ENCODE measurements at places on chromosomes 7 and 10.

DNA sequence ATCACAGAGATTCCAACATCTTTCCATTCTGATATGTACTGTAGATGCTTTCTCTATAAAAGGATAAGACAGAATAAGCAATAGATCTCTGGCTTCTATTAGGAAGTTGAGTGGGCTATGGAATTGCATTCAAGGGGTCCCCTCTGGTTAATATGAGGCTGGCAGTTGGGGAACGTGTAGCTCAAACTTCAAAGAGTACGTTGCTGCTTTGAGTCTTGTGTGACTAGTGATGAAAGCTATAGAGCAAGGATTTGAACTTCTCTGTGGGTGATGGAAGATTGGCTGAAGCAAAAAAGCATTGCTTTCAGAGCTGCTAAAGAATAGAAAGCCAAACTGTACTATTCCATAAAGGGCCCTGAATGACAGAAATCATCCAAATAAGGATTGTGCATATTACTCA, 6.4 kb downstream of the WEE2 start:
- DNase-seq = no peak

DNA sequence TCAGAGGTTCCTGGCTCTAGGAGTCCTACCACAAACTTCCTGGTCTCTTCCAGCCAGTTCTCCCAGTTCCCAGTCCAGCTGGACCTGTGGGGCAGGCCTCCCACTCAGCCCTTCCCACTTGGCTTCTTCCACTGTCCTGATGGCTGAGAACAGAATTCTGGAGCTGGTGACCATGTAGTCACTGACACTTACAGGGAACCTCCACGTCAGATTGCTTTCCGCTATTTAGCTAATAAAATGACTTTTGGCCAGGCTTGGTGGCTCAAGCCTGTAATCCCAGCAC, 63.5 kb upstream of the ZRANB1 start:
- no peak for DNase-seq

- DNase-seq = no peak
These were observed 48.9 kb downstream of the EGFR start for GRCh38 chr7:55067748-55068147.

DNA sequence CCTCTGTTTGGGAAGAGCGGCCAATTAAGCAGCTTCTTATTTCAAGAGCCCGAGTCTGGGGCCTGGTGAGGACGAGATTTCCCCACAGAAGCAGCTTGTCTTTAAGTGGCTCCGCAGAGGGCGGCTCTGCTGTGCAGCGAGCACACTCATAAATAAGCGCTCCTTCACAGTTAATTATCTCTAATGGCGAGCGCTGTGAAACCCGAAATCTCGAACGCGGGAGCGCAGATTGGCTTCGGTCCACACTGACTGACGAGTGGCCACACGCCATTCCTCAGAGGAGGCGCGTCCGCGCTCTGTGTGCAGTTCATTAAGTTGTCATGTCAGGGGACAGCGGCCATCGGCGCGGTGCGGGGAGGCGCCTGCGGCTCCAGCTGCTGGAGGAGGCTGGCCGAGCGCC, 560.9 kb downstream of the DNAJB6 start:
- DNase-seq = no peak

DNA sequence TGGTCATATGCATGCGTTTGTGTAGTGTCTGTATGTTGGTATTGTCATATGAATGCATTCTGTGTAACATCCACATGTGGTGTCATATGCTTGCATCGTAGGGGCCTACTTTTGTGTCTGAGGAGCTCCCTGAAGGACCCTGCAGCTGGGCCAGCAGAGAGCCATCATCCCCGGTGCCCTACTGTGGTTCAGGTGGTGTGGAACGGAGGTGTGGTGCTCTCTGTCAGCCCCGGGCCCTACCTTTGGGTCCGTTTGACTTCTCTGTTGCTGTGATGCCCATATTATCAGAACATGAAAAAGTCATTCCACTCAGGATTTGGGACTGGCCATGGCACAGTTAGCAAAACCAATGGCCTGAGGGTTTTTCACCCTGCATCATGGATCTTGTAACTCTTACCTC, 217.9 kb downstream of the ADARB2 start:
- DNase-seq = no peak

- no peak for DNase-seq
These were observed 87.4 kb upstream of the RSU1 start for GRCh38 chr10:16904639-16905061.

DNA sequence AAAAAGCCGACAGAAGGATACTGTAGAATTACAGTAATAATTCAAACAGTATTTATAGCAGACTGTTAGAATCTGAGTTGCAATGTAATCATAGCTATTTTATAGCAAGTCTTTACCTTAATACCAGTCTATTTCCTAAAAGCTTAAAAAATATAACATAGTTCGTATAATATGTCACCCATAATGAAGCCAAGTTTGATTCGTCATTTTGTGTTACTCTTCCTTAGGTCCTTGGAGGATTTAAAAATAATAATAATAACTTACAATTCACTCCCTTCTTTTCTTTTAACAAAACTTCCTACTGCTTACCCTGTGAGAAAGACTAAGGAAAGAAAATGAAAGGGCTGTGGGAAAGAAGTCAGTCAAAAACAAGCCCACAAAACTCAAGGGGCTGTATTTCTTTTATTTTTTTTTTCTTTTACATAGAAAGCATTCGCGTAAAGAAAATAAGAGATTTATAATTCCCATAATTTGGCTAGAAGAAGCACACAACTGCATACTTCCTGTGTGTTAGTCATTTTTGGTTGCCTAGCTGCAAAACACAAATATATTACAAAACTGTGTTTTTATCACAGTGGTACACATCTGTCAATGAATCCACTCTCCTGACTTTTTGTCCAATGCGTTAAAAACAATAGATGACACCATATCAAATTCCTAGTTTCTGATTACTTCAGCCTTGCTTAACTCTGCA, 187.2 kb upstream of the CELF2 start:
- no peak for DNase-seq

DNA sequence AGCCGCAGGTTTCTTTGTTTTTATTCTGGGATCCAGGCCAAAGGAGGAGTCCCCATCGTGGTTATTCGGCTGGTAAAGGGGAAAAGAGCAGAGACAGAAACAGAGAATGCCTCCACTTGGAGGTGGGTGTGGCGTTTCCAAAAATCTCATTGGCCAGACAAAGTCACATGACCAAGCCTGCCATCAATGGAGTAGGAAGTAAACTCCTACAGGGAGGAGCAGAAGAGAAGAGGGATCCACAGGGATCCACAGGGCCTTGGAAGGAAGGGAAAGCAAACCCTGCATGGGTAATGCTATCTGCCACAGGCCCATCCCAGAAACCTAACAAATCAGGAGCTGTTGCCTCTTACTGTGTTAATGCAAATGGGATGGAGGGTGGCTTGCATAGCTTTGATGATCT, 425.7 kb upstream of the GALNT17 start:
- DNase-seq = no peak

DNA sequence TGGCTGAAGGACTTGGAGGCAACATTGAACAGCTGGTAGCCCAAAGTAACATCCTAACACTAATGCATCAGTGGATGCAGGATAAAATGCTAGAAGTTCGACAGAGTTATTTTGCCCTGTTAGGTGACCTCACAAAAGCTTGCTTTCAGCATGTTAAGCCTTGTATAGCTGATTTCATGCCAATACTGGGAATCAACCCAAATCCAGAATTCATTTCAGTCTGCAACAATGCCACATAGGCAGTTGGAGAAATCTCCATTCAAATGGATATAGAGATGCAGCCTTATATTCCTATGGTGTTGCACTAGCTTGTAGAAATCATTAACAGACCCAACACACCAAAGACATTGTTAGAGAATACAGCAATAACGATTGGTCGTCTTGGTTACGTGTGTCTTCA, 62.9 kb downstream of the CCSER2 start:
- no peak for DNase-seq

DNA sequence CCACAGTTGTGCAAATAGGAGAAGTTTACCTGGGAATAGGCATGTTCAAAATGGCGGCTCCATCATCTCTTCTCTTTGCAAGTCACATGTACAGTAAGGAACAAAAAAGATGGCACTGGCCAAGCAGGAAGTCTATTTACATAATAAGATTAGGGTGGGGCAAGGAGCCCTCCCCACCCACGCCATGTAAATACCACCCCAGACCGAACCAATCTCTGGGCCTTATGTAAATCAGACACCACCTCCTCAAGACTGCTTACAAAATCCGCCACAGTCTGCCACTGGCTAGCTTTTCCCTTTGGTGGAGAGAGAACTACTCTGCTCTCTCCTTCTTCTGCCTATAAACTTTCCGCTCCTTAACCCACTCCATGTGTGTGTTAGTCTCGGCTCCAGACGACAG, 1496.3 kb downstream of the REEP3 start:
- DNase-seq = no peak

DNA sequence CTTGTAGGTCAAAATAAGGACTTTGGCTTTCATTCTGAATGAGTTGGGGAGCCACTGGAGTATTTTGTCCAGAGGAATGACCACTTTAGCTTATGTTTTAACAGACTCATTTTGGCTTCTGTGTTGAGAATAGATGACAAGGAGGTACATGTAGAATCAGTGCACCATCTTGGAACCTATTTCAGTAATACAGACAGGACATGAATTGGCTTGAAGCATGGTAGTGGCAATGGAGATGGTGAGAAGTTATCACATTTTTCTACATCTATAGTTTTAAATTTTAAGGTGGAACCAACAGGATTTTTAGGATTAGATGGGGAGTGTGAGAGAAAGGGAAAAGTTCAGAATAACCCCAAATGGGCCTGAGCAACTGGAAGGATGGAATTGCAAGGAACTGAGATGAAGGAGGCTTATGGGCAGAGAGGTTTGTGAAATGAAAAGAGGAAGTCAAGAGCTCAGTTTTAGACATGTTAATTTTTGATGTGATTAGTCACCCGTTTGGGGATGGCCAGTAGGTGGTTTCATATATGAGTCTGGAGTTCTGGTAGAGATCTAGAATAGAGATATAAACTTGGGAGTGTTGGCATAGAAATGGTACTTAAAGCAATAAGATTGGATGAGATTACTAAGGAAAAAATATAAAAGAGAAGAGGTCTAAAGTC, 89.2 kb upstream of the JAZF1 start:
- DNase-seq = no peak

DNA sequence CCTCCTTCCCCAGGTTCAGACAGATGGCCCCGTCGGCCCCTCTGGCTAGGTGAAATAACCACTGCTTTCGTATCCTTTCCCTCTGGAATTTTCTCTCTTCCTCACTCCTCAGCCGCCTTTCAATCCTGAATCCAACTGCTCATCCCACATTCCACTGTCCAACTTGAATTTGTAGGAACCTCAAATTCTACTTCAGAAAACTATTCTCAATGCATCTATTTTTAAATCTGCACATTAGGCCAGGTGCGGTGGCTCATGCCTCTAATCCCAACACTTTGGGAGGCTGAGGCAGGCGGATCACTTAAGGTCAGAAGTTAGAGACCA, 78.9 kb downstream of the ITIH5 start:
- DNase-seq = no peak

DNA sequence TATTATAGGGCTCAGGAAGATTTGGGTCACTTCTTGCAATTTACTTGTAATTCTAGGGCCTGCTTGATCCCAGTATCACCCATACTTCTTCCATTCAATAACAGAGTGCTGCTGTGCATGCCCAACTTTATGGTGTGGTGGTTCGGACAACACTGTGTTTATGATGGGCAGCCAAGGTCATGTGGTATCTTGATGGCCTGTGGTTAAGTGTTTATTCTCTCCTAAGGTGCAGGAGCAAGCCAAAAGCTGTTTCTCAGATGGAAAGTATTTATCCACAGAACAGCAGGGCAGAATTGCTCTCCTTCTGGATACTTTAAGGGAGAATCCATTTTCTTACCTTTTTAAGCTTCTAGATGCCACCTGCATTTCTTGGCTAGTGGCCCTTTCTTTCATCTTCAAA, 433.8 kb downstream of the SH2D4B start:
- DNase-seq = no peak

GRCh38 chr7:205115-206010, 13.0 kb downstream of the FAM20C start:
- DNase-seq = no peak

GRCh38 chr7:32077806-32078205, 7.6 kb upstream of the PDE1C start:
- no peak for DNase-seq

- DNase-seq = no peak
These were observed 11.1 kb upstream of the TFEC start for GRCh38 chr7:116041615-116042014.

GRCh38 chr10:124629415-124629814, 114.8 kb downstream of the FAM53B start:
- no peak for DNase-seq

- DNase-seq = no peak
These were observed 50.4 kb upstream of the C7orf33 start for GRCh38 chr7:148540041-148540738.

- no peak for DNase-seq
These were observed 274.6 kb downstream of the ARL4A start for GRCh38 chr7:12961910-12962480.

- no peak for DNase-seq
These were observed 11.6 kb downstream of the ZFAND4 start for GRCh38 chr10:45660876-45661411.

DNA sequence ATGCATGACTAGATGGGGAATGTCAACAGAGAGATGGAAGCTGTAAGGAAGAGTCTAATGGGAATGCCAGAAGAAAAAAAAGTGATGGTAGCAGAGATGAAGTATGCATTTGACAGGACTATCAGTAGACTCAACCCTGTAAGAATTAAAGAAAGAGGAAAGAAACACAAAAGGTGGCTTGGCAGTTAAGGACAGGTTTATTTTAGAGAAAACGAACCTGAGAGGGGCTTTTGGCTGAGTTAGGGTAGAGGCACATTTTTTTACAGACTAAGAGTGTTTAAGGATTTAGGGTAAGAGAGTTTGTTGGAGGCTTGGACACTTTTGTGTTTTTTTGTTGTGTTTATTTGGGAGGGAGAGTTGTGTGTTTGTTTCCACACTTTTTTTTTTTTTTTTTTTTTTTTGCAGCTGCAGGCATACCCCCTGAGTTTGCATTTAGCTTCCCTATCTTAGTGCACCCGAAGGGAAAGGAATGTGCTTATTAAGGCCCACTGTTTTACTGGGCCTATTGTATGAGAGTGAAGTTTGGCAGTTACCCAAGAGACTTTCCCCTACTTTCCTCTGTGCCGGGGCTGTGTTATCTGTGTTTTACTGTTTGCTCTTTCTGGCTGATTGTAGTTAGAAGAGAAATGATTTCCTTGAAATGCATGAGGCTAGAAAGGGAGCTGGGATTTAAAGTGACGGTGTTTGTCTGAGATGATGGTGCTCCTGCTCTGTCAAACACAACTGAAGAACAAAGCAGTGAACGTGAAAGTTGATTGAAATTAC, 32.0 kb downstream of the NPVF start:
- no peak for DNase-seq

DNA sequence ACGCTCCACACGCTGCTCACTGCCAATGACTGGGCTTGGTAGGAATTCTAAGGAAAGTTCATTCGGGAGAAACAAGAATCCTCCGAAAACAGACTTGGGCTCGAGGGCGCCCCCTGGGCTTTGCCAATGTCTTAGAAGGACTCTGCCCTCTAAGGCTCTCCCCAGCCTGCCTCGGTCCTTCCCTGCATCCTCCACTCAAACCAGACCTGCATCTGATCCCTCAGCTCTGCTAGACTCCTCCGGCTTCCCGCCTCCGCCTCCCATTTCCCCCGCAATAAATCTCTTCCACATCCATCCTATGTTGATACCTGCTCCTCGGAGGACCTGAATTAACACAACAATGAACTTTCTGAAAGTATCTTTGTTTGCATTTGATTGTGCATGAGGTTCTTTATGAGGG, 177.6 kb downstream of the PLPP4 start:
- no peak for DNase-seq

- DNase-seq = no peak
These were observed 38.9 kb downstream of the BMPR1A start for GRCh38 chr10:86795353-86795752.
